Activated CD8-positive, alpha-beta memory T cell treated with anti-CD3 and anti-CD28 coated beads, Interleukin-2, amount 50 U/mL, for 48 hours (primary cell): ENCODE measurements at places on chromosomes 7 and 10.

DNA sequence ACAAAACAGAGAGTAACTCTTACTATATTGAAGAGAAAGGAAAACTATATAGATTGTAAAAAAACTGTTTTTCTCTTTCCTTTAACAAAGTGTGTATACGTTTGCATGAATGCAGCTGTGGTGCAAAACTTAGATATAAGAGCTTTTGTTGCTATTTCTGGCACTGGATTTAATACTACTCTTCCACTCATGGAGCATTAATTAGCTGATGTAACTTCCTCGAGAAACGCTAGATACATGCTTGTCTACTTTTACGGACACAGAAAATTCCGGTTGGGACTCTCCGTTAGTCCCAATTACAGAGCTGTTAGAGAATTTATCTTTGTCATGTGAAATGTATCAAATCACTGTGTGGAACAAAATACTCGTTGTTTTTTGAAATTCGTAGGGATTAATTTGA lies 135.5 kb downstream of the ZNF22 start:
- DNase-seq, result no peak

- DNase-seq, result no peak
Measured at GRCh38 chr10:63614371-63614891, 93.2 kb downstream of the REEP3 start.

- DNase-seq, result no peak
Measured at GRCh38 chr7:15481132-15481531, 80.7 kb downstream of the AGMO start.

DNA sequence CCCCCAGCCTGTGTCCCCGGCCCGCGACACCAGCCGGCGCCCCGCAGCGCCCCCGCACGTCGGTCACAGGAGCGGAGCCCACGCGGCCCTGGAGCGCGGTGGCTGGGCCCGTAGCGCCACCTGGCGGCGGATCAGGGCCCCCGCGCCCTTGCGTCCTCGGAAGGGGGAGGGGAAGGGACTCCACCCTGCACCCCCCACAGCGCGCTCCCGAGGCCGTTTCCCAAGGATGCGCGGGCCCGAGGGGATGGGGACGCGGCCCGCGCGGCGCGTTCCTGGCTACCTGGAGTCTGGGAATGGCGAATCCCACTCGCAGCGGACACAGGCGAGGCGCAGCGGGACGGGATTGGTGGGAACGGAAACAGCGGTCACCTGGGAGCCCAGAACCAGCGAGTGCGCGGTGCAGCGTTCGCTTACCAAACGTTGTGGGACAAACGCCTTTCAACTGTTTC lies 23.8 kb upstream of the MKI67 start:
- DNase-seq, result peak; percentile 90

- no peak for DNase-seq
Measured at GRCh38 chr7:151178236-151178635, 8.8 kb downstream of the ASB10 start.

DNA sequence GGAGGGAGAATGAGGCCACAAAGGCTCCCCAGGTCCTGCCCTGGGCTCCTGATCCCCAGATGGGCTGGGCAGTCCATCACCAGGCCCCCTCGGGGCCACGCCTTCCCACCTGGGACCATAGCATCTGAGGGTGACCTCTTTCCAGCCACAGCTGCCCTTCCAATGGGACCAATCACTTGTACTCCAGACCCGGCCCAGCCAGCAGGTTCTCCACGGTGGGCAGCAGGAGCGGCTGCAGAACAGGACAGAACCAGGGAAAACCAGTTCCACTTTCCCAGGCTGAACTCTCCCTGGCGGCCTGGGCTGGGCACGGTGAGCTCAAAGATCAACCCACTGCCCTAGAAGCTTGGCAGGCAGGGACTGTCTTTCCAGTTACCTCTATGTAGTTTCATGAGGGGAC lies 257.6 kb downstream of the MAD1L1 start:
- no peak for DNase-seq

- no peak for DNase-seq
Measured at GRCh38 chr10:78196396-78196795, 162.7 kb downstream of the RPS24 start.
